ENCODE measurements at places on chromosomes 1 and 21. TPM values are rescaled to one million over a fixed set of nuclear protein-coding genes. Genes with fewer than 3 reads are reported as not detected.

DNA sequence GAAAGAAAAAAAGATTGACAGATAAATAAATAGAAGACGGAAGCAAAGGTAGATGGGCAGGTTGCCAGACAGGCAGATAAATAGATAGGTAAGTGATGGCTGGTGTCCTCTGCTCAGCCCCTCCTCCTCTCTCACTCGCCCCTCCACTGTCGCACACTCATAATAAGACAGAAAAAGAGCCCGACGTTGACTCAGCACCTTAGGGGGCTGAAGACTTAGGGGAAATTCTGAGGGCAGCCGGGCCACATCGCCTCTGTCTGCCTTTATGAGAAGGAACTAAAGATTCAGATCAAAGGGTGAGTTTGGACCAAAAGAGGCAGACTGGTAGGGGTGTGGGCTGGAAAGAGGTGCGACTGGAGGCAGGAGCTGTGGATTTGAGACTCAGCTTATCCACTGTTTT, 158.1 kb upstream of the IGSF21 start:
- no peak for DNase-seq

- no peak for DNase-seq
Measured at GRCh38 chr1:114982251-114982650, 47.4 kb upstream of the TSHB start.

GRCh38 chr1:228937851-228938536, 202.7 kb downstream of the RHOU start:
- no peak for DNase-seq

- no peak for DNase-seq
Measured at GRCh38 chr1:63917571-63918417, 144.0 kb downstream of the ROR1 start.

GRCh38 chr21:19844334-19844733, 1153.9 kb upstream of the NCAM2 start:
- no peak for DNase-seq

DNA sequence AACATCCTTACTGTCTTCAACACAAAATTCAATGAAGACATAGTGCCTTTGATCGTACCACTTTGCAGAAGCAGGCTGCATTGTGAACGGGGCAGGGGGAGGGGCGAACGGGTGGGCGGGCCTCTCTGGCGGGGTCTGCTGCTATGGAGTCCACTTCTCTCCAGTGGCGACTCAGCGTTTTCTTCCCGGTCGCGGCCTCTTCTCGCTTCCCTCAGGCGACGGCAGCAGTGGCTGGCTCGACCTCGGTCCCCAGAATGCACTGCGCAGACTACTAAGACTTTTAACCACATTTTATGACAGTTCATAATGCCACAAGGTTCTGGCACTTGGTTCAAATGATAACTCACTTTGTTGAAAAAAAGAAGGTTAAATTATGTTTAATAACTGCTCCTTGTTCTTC, 21.2 kb downstream of the GBP2 start:
- no peak for DNase-seq

GRCh38 chr1:162736633-162737067, 53.9 kb upstream of the HSD17B7 start:
- DNase-seq: no peak

GRCh38 chr1:29801561-29801973, 565.2 kb downstream of the PTPRU start:
- no peak for DNase-seq

DNA sequence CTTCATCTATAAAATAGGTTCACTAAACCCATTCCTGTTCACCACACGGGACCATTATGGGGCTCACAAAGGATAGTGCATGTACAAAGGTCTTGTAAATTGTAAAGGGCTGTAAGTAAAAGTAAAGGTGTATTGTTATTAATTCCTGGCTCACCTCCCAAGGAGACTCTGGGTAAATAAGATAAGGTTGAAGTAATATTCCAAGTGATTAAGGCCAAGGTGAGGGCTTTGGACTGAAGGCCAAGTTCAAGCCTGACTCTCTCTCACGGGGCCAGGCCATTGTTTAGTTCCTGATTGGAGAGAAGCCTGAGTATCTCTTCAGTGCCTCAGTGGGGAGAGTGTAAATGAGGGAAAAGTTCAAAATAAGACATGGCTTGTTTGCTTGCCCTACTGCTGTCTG, 19.5 kb upstream of the ZFYVE9 start:
- DNase-seq: no peak

DNA sequence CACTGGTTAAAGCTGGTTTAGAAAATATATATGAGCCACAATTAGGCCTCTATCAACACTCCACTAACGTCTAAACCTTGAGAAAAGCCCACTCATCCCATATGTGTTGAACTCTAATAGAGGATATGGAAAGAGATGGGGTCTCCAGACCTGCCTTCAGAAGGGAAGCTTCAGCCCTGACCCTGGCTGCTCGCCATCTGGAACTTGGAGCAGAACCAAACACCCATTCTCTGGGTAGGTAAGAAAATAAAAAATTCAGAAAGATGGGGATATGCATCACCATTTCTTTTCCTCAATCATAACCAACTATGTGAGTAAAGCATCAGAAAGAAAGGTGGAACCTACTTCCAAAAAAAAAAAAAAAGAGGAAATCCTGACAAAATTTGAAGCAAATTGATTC, 666.2 kb downstream of the PTPRC start:
- DNase-seq: no peak

- DNase-seq: no peak
Measured at GRCh38 chr21:18249672-18250071, 5.0 kb downstream of the CHODL start.

DNA sequence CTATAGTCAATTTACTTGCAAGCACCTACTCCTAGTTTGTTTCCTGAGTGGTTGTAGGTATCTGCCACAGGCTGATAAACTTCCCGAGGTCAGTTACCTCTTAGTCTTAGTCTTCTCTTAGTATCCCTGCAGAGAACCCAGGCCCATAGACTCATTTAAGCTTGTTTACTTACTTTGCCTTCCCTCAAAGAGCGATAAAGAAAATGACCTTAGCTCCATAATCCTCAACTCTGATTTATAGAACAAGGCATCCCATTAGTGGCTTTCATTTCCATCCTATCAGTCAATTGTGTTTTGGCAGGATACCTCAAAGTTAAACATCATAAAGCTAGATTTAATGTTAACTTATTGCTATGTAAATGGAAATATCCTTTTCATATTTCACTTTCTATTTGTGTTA, 119.7 kb downstream of the UCHL5 start:
- DNase-seq: no peak

DNA sequence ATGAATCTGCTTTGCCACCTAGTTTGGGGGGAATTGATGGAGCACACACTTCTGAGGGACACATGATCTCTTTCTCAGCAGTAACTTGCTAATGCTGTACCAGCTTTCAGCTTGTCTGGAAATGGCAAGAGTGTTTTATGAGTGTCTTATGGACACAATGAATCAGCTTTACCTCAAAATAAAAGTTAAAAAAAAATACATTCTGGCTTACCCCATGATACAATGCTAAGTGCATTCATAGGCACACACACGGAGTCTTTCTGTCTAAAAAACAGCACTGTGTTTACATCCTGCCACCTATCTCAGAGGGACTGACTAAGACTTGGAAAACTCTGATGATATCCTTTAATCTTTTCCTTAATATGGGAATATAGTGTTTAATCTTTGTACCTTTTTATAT, 455.5 kb upstream of the ADAMTS5 start:
- DNase-seq: no peak

DNA sequence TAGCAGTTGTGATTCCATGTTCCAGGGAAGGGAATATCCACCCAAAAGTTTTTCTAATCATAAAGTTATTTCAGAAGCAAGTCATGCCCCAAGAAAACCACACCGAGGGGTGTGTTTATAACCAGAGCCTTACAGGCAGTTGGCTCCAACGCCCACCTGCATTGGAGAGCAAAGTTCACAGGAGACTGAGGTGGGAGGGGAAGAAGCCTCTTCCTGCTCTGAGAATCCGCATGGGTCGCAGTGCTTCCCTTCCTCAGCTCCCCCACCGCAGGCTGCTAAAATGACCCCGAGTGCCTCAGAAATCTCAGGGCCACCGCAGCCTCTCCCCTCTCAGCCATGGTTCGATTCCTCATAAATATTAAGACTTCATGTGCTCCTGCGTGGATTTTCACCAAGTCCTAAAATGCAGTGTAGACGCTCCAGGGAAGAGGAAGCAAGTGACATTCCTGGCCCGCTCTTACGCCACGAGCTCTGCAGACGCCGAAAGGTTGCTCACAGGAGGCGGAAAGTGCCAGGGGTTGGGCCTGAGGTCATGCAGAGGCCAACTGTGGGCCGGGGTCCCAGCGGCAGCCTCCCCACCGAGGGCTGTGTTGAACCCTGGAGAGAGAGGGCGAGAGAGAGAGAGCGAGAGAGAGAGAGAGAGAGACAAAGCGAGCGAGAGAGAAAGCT, 13.4 kb upstream of the SPSB1 start:
- no peak for DNase-seq

Gene ATP6V1G3
- total RNA-seq: not detected

Gene AADACL4
- total RNA-seq: not detected

Gene MYOC
- total RNA-seq: 100 TPM

Gene MR1
- 26.2 TPM for total RNA-seq

Gene FAM131C
- total RNA-seq: not detected
